ENCODE measurements at places on chromosomes 4 and X.

DNA sequence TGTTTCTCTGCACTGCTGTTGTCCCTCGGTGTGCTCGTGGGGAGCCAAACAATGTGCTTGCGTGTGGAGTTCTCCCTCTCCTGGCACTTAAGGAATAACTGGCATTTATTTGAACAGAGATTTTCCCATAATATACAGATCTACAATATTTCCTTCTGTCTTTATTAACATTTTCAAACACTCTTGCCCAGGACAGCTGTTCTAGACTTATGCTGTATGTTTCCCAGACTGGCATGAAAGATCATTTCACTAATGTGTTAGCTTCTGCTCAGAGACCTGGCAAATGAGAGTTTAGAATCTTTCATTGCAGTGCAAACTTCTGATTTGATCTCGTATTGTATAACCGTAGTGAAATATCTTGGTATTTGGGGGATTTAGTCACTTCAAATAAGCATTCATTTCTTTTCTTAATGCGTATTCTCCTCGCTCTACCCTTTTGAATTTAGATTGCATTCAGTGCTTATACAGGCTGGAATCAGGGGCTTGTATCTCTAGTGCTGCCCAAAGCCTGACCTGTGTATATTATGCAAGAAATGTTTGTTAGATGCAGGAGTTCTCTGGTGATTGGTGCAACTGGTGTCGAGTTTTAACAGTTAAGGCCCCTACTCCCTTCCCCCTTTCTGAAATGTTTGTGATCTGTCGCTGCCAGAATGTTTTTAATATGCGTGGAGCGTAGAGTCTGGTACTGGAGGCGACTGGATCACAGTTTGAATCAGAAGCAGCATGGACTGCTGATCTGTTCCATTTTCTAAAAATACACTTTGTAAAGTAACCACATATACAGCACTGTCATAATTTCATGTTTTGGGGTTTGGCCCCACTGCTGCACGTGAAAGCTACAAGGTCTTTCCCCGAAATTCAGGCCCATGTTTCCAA, 326.3 kb downstream of the ARHGAP10 start:
- no peak for DNase-seq

GRCh38 chr4:182189103-182189878, 53.9 kb upstream of the TENM3 start:
- no peak for DNase-seq

DNA sequence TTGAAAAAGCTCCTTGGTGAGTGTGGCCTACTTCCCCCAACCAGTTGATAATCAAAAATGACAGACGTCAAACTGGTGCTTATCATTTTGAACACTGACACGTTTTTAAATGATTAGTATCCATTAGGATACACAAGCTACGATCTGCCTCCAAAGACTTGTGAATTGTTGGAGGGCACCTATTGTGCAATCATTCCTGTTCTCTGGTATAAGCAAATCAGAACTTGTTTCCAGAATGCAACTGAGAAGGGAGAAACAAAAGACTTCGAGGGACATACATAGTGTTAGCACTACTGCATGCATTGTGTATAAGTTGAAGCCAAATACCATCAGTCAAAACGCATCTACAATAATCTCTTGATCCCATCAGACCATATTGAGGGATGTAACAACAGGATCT, 11.6 kb downstream of the NPY2R start:
- DNase-seq, result no peak

DNA sequence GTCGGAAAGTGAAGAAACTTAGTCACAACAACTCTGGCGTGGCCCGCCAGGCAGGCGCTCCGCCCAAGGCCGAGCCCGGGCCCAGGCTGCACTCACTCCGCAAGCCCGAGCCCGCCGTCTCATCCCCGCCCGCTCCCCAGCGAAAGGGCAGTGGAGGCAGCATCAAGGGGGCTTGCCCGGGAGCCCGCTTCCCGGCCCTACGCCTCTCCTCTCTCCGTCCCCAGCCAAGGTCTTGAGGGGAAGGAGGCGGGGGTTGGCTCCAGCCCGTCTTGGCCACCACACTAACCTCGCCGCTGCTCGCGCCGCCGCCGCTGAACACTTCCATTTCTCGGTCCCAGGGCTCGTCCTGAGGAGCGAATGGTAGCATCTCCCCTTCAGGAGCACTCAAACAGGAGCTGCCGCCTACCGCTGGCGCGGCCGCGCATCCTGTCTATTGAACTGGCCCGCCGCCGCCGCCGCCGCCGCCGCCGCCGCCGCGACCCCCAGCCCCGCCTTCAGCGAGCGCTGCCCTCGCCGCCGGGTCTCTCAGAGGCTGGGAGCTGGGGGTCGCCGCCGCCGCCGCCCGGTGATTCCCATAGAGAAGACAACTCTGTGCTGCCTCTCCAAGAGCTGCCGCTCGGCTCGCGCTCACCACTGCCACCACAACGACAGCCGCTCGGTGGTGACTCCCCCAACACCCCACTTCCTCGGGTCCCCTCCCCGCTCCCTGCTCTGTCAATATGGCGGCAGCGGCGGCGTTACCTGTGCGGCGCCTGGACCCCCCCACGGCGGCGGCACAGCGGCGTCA, at the start of gene RPS6KA6:
Gene RPS6KA6, minus strand, starts transcription at position 667 of the 787 bp plus-strand sequence. Its CDS starts 300 bp downstream, at position 367.
- no peak for DNase-seq

DNA sequence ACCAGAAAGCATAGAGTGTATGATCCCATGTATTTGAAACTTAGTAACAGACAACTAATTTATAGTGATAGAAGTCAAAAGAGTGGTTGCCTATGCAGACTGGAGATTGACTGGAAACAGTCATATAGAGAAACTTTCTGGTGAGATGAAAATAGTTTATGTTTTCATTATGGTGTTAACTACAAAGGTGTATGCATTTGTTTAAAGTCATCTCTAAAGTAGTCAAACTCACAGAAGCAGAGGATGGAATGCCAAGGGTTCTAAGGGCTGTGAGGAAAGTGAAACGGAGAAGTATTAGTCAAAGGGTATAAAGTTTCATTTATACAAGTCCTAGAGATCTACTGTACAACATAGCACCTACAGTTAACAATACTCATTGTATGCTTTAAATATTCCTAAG, 45.8 kb downstream of the ENOX2 start:
- no peak for DNase-seq

DNA sequence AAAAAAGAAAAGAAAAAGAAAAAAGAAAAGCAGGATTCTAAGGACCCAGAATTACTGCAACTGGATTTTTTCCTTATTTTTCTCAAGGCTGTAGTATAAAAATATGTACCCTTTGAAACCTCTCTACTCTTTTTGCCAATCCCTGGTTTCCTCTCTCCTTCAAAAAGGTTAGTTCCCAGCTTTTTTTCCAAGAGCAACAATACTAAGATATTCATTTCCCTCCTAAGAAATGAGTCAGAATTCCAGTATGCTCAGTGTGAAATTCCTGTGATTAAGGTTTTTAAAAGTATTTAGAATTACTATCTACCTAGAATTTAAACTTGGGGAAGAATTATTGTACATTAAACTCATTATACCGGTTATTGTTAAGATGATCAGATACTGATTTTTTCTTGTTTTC, 22.0 kb downstream of the SMIM14 start:
- DNase-seq, result no peak

DNA sequence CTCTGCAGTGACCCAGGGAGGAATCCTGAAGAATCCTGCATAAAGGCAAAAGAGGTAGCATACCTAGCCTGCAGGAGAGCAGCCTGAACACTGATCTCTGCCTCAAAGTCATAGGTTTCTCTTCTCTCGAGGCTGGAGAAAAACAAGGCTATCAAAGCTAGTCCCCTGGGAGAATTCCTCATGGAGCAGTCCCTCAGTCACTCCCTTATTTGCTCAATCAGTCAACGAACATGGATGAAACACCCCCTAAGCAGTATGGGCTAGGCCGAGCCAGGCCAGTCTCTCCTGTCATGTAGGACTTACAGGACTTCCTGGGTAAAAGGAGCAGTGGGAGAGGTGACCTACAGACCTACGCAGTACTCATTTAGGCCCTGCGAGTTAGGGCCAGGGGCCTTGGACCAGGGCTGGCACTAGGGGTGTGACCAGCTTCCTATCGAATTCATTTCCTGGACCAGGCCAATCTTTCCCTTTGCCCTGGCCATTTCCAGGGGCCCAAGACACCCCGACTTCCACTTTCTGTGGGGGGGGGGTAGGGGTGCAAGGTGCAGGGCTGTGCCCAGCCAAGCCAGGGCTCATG, 164.1 kb downstream of the EFNB1 start:
- no peak for DNase-seq

DNA sequence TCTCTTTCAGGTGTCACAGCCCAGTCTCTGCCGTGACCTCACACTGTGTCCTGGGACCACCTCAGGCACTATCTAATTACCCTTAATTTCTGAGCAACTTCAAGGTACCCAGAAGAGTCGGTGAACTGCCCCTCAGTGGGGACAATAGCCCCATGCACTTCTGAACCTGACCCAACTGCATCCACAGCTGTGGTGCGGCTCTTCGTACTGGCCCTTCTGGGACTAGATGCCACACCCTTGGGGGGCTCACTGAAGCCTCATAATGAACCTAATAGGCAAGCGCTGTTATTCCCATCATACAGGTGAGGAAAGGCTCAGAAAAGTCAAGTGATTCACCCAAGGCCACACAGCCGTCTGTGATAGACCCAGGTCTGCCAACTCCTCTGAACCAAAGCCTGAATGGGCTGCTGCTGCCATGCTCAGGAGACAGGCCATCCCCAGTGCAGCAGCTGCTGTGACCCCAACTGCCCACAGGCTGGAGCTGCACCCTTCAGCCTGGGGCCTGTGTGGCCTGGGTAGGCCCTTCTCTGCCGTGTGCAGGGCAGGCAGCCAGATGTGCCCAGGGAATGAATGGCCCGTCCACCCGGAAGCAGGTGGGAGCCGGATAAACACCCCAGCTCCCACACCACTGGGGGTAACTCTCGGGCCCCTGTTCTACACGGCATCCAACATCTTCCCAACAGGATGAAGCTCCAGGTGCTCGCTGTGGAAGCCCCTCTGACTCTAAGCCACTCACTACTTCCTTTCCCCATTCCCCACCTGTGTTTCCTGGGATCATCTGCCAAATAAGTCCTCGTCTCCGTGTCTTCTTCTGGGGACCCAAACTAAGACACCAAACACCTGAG, 35.9 kb downstream of the HMX1 start:
- no peak for DNase-seq

DNA sequence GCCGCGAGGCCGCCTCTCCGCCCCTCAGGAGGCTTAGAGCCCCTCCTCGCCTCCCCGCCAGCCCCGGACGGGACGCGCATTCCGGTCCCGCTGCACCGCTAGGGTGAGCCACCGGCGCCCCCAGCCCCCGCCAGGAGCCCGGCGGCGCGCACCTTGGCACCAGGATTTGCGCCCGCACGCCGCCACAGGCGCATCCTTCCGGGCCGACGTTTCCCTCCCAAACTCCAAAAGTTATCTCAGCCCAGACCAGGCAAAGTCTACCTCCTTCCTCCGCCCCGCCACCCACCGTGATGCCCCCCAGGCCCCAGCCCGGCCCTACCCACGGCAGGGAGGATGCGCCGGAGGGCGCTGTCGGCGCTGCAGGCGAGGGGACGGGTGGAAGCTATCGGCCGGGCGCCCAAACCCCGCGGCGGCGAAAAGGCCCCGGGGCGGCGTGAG, 538 bp downstream of the SCML2 start:
- no peak for DNase-seq

DNA sequence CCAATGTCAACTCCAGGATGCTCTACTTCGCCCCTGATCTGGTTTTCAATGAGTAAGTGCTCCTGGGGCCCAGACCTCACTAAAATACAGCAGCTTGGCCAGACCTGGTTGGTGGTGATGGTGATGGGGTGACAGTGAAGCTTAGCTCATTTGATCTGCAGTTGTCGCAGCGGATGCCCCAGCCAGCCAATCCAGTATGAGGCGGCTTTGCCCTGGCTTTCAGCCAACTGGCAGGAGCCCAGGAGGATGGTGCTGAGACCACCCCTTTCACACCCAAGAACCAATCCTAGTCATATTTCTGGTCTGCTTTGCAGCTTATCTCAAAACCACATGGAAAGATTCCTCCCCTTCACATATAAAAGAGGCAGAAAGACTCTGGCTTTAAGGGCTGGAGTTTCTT, 173.8 kb downstream of the AR start:
- DNase-seq, result no peak

- DNase-seq, result no peak
Observed at GRCh38 chrX:139581068-139581467, 50.5 kb downstream of the F9 start.

Data from activated effector memory CD4-positive, alpha-beta T cell treated with Interleukin-2 at 50 U/mL for 16 hours (primary cell).